LNCaP clone FGC (cell line): ENCODE measurements at places on chromosomes 13 and 19.

DNA sequence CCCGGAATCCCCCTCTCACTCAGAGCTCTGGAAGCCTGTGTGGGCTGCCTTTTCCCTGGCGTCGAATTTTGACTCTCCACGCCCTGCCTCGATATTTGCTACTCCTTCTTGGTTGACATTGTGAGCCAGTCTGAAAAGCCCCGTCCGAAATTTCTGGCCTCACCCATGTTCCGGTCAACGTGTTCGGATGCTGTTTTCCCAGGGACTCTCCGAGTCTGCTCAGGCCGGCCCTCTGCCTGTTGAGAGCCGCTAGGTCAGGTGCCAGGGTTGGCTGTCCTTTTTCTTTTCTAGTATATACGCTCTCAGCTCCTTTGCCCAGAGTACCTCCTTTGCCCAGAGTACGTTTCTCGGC, 6.8 kb upstream of the DGKH start:
- DNase-seq, result no peak

DNA sequence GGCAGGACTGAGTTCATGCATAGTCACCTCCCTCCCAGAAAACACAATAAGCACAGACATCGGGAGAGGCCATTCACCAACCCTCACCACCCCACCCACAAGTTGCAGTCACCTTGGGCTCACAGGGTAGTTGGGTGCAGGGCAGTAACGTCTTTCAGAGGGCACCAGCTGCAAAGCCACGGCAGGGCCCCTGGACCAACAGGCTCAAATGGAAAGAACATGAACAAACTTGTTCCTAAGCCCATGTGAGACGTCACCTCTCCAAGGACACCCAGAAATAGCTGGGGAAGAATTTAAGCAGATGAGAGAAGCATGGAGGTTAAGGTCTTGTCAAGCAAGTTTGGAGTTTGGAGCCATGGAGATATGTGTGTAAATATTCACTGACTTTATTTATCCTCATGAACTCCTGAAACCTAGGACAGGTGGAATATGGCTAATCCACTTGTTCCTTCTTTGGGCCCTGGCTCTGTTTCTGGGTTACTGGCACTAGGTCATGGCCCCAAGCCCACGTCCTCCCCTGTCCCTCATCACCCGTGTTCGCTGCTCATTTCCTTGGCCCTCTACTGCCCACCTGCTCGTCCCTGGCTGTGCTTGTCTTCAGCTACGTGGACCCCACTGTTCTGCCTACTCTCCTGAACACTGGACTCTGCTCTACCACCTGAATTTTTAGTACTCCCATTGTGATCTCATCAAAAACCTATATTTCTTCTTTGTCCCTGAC, 40.4 kb downstream of the SACS start:
- DNase-seq, result no peak

DNA sequence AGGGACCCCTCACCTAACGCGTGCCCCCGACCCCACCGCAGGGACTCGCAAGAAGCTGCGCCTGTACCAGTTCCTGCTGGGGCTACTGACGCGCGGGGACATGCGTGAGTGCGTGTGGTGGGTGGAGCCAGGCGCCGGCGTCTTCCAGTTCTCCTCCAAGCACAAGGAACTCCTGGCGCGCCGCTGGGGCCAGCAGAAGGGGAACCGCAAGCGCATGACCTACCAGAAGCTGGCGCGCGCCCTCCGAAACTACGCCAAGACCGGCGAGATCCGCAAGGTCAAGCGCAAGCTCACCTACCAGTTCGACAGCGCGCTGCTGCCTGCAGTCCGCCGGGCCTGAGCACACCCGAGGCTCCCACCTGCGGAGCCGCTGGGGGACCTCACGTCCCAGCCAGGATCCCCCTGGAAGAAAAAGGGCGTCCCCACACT, 4.7 kb upstream of the MYBPC2 start:
- DNase-seq, result no peak

GRCh38 chr19:5934774-5935472, 20.9 kb downstream of the CAPS start:
- DNase-seq, result no peak

GRCh38 chr19:28543244-28543776, 669.6 kb downstream of the UQCRFS1 start:
- DNase-seq, result no peak

DNA sequence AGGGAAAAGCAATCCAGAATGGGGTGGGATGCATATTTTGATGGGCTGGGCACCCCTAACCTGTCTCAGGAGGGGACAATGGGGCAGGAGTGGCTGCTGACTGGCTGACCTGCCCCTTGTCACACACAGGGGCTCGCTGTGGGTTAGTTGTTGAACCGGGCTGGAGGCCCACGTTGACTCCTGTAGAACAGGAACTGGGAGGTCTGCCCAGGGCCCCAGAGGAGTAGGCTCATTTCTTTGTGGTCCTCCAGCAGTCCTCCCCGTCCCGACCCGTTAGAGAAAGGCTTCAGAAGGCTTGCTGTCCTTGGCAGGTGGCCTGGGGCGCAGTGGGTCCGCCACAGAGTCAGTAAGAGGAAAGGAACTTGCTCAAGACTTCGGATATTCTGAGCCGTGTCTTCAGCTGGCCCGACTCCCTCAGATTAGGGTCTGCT, 70.1 kb downstream of the COL4A1 start:
- no peak for DNase-seq
